ENCODE measurements at places on chromosomes 13 and 19.

GRCh38 chr13:38933786-38934185 lies 56.8 kb downstream of the STOML3 start:
- DNase-seq: no peak

GRCh38 chr13:78742659-78743058 lies 83.7 kb upstream of the OBI1 start:
- no peak for DNase-seq

DNA sequence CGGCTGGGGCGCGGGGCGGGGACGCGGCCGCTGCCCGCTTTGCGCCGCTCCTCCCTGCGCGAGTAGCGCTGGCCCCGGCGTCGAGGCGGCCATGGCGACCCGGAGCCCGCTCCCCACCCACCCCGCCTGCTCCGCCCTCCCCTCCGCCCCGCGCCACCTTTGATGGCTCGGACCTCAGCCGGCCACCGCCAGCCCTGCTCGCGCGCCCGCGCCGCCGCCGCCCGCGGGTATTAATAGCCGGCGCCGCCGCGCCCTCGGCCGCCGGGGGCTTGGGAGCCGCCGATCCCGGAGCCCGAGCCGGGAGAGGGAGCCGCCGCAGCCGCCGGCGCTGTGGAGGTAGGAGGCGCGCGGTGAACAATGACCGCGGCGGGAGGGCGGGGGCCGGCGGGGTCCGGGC lies 261 bp downstream of the FARP1 start:
- peak; percentile 85 for DNase-seq

DNA sequence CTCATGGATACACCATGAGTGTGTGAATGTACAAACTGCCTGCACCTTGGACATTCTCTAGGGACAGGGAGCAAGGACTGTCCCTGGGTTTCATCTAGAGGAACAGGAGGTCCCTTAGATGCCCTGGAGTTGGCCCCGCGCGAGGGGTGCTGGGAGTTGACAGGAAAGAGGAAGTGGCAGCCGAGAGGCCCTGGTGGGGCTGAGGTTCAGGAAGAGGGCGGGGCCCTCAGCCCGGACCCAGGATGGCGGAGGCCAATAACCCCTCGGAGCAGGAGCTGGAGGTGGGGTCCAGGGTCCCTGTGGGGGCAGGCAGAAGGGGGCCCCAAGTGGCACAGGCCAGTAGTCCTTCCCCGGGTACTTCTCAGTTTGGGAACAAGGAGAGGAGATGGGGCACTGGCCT lies 6.9 kb downstream of the PKN1 start:
- no peak for DNase-seq

DNA sequence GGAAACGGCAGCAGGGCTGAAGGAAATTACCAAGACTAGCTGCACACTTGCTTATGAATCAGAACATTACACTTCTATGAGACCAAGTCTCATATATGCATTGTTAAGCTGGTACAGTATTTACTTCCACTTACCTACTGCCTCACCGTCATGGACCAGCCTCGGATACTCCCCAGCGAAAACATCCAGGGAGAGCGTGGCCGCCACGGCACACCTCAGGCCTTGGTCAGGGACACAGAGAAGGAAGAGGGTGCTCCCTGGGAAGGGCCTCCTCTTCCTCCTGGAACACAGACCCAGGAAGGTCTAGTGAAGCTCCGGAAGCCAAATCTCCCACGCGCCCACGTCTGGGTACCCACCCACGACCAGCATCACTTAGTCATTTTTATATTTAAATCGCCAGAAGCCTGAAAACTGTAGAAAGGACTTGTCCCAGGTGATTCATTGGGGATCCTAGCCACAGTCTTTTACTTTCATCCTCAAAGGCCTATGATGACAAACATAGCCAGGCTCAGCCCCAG lies 24.4 kb upstream of the MTIF3 start:
- DNase-seq: no peak

DNA sequence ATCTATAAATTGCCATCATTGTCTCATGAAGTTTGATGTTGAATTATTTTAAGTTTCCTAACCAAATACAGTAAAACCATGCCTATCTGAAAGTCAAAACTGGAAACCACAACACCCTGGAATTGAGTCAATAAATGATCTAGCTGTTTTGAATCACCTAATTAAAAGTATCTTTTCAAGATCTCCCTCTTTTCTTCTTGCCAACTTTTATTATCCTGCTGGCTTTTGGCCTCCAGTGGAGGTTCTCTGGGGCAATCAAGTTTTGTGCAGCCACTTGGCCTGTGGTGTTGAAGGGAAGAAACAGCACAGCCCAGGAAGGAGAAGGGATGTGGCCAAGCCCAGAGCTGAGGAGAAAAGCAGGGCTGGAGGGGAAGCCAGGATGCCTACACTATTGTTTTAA lies 255.4 kb downstream of the COG6 start:
- no peak for DNase-seq

GRCh38 chr13:20960663-20961309 lies 58.2 kb upstream of the XPO4 start:
- no peak for DNase-seq

GRCh38 chr19:49676136-49676783 lies 811 bp upstream of the PRMT1 start:
- peak; percentile 95 for DNase-seq

GRCh38 chr13:76715075-76715474 lies 171.1 kb downstream of the KCTD12 start:
- DNase-seq: no peak

Data from NCI-H146 (cell line).